K562 (cell line): ENCODE measurements at places on chromosomes 7 and 10. TPM values are rescaled to one million over a fixed set of nuclear protein-coding genes. Genes with fewer than 3 reads are reported as not detected.

KCP gene
- 0.16 TPM in 1 of 2 replicates, not detected in the other for total RNA-seq

TCAF1 gene
- 51.3 and 52.2 TPM in 2 replicates for total RNA-seq

EGR2 gene
- 0.18 and 0.83 TPM in 2 replicates for total RNA-seq

CAMK2B gene
- total RNA-seq: 0.29 TPM in 1 of 2 replicates, not detected in the other

WASL gene
- total RNA-seq: 12.9 and 13.9 TPM in 2 replicates

ARHGEF35 gene
- 0.22 and 0.49 TPM in 2 replicates for total RNA-seq

AS3MT gene
- total RNA-seq: 0.25 and 0.29 TPM in 2 replicates

GPNMB gene
- 0.20 and 0.54 TPM in 2 replicates for total RNA-seq

C10orf143 gene
- total RNA-seq: 0.27 and 0.33 TPM in 2 replicates

KDM7A gene
- 7.6 and 7.8 TPM in 2 replicates for total RNA-seq

CFAP69 gene
- total RNA-seq: 1.3 and 2.3 TPM in 2 replicates

ODAD2 gene
- total RNA-seq: not detected in 2 replicates

OPALIN gene
- total RNA-seq: not detected in 2 replicates

DNA sequence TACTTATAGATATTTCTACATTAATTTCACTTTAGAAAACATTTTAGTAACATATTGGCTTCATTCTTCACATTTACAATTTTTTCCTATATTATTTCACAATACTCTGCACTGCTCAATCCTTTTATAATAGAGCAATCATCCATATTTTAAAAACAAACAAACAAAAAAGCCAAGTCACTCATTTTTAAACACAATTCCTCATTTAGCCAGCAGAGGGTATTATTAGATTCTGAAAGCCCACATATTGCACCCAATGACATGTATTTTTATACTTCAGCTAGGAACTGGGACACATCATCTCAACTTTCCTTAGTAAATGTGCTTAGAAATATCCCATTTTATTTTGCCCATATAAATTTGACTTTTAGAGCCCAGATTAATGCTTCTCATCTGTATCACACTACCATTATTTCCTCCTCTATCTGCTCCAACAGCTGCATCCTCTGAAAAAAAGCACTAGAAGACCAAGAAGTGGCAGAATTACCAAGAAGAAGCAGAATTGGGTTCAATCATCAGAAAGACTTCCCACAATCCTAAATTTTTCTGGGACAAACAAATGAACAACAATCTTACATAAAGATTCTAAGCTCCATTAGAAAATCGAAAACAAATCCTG lies 29.5 kb downstream of the CTNNA3 start:
- DNase-seq: peak; percentile 16

DNA sequence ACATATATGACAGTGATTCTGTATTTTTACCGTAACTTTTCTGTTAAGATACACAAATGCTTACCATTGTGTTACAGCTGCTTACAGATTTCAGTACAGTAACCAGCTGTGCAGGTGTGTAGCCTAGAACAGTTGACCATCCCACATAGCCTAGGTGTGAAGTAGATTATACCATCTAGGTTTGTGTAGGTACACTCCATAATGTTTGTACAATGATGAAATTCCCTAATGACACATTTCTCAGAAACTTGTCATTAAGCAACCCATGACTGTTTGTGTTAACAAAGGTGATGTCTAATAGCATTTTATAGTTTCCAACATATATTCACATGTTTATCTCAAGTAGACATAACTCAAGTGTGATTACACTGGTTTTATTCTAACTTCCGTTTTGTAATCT lies 218.5 kb downstream of the PLXDC2 start:
- no peak for DNase-seq

DNA sequence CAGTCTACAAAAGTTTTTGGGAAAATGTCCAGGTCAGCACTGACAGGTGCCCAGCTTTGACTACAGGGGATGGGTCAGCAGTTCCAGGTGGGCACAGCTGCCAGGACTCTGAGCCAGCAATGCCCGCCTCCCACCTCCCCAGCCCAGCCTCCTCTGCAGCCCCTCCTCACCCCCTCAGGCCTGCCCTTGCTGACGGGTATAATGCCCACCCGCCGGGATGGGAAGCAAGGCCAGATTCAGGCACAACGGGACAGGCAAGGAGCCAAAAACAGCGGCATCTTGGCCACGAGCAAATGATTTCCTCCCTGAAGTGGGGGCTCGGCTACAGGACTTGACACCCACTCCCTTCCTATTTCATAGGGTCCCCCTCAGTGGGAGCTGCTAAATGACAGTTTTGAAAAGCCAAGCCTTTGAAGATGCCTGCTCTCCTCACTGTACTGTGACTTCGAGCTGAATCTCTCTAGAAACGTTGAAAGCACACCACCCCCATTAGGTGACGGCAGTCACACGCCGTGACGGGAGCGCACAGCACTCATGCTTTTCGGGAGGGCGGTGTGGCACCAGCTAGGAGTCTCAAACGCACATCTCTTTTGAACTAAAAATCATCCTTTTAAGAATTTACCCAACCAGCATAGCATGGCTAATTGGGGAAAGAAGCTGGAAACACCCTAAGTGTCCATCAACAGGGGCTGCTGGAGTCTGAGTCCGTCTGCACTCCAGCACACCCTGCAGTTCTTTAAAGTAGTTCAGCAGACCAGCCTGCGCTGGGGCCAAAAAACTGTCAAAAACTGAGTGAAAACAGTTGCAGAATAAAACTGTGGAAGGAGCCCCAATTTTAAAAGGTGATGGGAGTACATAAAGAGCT lies 29.6 kb downstream of the MAD1L1 start:
- DNase-seq: no peak

- no peak for DNase-seq
Observed at GRCh38 chr7:80649011-80649410, 10.6 kb downstream of the CD36 start.

DNA sequence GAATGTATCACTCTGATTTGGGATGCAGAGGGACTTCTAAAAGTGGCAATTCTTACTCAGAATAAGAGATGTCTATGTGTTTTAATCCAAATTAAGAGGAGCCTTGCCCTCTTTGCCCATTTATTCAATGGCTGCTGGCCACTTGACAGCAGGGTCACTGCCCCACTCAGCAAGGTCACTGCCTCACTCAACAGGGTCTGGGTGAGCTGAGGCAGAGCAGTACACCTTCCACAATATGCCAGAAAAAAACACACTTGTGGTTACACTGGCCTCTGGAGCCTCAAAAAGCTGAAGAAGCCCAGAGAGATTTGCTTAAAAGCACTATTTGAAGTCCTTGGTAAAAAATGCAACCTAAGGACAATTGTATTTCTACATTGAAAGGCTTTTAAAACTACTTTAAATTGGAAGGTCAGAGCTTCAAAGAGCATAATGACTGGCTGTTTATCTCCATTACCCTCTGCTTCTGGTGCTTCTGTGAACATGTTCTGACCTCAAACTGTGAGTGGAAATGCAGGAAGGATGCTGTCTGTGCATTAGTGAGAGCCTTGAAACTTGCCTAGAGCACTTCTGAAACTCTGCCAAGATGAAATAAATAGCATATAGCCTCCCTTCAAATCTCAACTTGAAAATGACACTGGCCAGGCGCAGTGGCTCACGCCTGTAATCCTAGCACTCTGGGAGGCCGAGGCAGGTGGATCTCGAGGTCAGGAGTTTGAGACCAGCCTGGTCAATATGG lies 35.1 kb upstream of the WIPF3 start:
- DNase-seq: no peak

- DNase-seq: peak; percentile 84
Observed at GRCh38 chr7:148527717-148528168, 62.8 kb upstream of the C7orf33 start.

DNA sequence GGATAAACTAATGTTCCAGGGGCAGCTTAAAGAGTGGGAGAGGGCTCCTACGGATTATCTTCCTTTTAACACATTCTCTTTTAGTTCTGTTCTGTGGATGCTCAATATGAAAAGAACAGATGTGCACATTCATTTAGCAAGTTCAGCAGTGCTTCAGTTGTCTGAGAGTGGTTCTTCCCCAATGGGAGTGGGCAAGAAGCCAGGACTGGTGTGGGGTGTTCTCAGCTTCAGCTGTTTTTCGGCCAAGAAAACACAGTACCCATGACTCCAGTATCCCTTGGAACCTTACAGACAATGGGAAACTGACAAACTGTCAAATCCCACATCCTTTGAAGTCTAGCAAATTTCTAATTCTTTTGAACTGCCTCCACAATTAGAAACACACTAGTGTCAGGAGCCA lies 71.5 kb upstream of the LRRC17 start:
- DNase-seq: no peak

DNA sequence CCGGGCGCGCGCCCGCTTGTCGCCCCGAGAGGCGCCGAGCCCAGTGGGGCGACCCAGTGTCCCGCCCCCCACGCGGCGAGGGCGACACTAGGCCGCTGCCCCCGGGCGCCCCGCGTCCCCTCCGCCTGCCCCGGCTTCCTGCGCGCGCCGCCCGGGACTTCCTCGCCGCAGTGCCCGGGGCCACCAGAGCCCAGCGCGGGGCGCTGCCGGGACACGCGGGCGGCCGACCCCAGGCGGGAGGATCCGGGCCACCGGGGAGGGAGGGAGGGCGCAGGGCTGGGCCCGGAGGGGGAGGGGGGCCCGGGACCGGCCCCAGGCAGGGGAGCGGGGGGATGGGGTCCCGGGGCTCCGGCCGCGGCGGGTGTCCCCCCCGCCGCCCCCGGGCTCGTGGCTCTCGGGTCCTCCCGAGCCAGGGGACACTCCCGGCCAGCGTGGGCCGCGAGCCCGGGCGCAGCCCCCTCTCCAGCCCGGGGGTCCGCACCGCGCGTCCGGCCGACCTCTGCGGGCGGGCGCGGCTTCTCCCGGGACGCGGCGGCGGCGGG lies 435 bp upstream of the PWWP2B start:
- peak; percentile 55 for DNase-seq

- peak; percentile 75 for DNase-seq
Observed at GRCh38 chr10:101840741-101841453, 2.7 kb downstream of the KCNIP2 start.

DNA sequence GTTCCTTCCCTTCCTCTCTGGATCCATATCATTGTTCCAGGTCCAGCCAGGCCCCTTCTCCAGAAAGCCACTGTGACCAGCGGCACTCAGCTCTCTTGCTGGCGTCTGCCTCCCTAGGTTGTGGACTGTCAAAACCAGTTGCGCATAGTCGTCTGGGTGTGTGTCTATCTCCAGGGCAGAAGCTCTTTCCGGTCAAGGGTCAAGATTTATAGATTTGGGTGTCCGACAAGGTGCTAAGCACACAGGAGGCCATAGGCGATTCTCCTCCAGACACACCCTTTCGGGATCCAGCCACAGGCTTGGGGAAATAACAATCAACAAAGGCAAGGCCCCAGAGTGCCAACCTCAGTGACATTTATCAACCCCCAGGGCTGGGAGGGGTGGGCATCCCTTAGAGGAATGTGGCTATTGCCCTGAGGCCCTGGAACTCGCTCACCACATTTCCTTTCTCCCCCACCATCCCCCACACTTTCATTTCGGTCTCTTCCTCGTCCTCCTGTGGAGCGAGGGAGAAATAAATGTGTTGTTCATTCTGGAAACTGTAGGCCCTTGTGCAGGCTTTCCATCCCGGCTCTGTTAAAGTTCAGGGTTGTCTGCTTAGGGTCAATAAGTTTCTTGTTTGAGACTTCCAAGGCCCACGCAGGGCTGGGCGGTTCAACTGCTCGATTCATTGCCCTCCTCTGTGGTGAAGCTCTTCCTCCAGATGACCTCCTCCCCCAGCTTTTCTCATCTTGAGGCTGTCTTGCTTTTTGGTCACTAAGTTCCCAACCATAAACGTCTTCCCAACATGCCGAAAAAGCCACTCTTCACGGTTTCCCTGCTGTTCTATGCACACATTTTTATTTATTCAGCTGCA lies 57.9 kb downstream of the AFAP1L2 start:
- DNase-seq: no peak

GRCh38 chr10:71382757-71383156 lies 14.0 kb upstream of the CDH23 start:
- peak; percentile 54 for DNase-seq

- no peak for DNase-seq
Observed at GRCh38 chr10:86536294-86536861, 14.8 kb upstream of the WAPL start.

DNA sequence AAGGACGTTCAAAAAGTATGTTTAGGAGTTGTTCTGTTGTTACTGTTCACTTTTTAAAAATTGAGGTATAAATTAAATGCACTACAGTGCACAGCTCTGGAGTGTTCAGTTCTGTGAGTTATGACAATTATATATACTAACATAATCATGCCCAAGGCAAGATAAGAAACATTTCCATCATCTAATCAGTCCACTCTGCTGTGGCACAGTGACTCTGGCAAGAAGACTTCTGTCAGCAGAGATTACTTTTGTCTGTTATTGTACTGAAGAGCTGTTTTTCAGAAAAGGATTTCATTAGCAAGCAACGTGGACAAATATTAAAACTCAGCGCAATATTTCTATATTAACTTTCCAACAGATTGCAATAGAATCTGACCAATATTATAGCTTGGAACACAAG lies 32.0 kb downstream of the ICA1 start:
- DNase-seq: no peak

DNA sequence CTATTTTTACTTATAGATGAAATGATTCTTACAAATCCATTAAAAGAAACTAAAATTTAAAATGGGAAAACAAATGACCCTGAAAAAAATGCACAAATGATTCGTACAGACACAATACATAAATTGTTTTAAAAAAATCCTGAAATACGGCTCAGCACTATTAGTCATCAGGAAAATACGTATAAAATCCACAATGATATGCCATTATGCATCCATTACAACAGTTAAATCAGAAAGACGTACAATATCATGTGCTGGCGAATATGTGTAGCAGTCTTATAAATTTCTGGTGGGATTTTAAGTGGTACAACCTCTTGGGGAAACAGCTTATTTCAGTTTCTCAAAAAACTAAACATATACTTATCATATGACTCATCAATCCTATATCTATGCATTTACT lies 600.1 kb upstream of the STEAP1 start:
- DNase-seq: no peak

DNA sequence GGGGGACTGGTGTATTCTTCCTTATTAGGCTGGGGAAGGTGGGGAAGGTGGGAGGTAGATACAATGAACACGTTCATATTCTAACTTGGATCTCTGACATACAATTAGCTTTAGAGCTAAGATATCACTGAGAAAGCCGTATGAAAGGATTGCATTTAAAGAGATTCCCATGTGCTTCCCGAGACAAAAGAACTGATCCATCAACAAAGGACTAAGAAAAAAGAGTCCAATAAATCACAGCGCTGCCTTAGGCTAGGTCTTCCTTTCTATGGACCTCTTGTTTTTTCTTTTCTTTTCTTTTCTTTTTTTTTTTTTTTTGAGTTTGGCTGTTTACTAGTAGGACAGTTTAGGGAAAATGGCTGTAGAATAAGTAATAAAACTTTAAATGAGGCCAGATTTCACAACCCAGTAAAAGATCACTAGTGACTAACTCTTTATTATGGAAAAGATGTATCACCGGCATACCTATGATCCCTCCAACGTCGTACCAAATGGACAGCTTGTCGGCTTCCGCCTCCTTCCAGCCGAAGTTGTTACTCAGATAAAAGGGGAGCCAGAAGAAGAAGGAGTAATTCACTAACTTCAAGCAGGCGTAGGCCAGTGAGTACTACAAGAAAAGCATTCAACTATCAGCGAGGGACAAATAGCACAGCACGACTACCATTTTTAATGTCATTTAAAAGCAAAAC lies 50.0 kb downstream of the SLC37A3 start:
- no peak for DNase-seq

- no peak for DNase-seq
Observed at GRCh38 chr10:93991596-93992284, 2.0 kb upstream of the PLCE1 start.

GRCh38 chr10:75617485-75618155 lies 186.2 kb downstream of the LRMDA start:
- DNase-seq: no peak

GRCh38 chr10:75186310-75186709 lies 24.3 kb upstream of the VDAC2 start:
- DNase-seq: no peak
